ENCODE measurements at places on chromosomes 3 and 15. TPM values are rescaled to one million over a fixed set of nuclear protein-coding genes. Genes with fewer than 3 reads are reported as not detected.

DNA sequence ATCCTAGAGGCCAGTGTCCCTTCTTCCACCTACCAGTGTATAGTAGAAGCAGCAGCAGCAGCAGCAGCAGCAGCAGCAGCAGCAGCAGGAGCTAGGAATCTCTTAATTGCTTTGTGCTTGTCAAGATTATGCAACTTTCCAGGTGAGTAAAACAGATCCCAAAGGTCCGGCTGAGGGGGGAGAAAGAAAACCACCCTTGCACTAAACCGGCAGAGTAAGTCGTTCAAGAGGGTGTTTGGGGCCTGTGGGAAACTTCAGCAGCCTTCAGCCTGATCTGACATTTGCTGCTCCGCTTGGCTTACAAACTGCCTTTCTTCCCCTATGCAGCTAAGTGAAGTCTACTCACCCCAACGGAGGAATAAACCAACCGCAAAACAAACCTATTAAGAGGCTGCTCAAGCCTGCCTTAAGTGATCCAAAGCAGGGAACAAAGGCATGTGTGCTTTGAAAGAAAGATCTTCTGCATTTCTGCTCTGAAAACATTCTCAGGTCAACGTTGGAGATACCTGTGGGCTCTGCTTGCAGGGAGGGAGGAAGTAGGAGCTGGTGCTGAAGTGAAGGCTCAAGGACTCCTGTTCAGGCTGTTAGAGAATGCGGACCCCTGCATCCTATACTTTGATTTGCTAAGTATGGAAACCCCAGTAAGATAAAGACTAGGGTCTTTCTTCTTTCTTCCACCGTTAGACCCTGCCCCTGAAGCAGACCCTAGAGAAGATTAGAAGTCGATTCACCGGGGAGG is 35.7 kb upstream of the DLG1 start:
- no peak for DNase-seq

- DNase-seq, result no peak
Measured at GRCh38 chr3:111676211-111677006, 81.3 kb upstream of the ZBED2 start.

ARRDC4 gene
- 50.6 TPM for total RNA-seq

DNA sequence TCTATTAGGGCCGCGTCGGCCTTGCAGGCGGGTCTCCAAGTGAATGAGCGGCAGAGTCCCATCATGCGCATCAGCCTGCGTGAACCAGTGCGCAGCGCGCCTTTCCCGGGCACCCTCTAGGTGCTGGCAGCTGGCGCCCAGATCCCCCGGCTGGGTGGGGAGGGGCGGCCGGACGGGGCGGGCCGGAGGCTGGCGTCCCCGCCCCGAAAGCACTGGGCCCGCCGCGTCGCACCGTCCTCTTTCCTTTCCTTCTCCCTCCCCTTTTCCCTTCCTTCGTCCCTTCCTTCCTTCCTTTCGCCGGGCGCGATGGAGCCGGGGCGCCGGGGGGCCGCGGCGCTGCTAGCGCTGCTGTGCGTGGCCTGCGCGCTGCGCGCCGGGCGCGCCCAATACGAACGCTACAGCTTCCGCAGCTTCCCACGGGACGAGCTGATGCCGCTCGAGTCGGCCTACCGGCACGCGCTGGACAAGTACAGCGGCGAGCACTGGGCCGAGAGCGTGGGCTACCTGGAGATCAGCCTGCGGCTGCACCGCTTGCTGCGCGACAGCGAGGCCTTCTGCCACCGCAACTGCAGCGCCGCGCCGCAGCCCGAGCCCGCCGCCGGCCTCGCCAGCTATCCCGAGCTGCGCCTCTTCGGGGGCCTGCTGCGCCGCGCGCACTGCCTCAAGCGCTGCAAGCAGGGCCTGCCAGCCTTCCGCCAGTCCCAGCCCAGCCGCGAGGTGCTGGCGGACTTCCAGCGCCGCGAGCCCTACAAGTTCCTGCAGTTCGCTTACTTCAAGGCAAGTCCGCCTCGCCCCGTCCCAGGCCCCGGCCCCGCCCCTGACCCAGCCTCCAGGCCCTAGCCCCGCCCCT is at the start of gene CRTAP:
Gene CRTAP, plus strand, starts transcription at position 243 of the 850 bp plus-strand sequence. Its CDS starts 64 bp downstream, at position 307.
- peak; percentile 92 for DNase-seq

GRCh38 chr3:181715571-181716340 is 4.0 kb downstream of the SOX2 start:
- no peak for DNase-seq

DNA sequence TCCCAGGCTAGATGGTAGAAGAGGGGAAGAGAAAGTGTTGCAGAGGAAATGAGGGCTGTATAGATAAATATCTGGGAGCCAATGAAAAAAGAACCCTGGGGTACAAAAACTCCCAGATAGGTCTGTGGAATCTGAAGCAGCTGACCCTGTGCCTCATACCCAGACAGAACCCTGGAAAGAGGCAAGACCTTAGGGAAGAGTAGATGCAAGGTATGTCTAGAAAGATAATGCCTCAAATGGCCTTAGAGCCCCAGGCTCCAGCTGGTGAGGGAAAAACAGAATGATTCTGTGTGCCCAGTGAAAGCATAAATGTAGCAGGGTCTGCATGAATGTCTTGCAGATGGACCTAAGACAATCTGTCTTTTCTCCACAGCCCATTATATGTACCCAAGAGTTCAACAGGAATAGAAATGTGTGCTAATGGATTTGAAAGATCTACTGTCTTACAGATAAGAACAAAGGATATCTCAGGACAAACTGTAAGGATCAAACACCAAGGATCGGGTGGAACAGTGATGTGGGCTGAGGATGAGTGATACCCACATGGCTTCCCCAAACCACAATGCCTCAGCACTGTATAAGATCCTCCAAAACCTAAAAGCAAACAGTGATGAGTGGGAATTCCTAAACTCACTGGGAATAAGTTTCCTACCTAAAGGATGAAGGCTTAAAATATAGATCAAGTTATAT is 58.8 kb downstream of the NCEH1 start:
- DNase-seq, result no peak

DNA sequence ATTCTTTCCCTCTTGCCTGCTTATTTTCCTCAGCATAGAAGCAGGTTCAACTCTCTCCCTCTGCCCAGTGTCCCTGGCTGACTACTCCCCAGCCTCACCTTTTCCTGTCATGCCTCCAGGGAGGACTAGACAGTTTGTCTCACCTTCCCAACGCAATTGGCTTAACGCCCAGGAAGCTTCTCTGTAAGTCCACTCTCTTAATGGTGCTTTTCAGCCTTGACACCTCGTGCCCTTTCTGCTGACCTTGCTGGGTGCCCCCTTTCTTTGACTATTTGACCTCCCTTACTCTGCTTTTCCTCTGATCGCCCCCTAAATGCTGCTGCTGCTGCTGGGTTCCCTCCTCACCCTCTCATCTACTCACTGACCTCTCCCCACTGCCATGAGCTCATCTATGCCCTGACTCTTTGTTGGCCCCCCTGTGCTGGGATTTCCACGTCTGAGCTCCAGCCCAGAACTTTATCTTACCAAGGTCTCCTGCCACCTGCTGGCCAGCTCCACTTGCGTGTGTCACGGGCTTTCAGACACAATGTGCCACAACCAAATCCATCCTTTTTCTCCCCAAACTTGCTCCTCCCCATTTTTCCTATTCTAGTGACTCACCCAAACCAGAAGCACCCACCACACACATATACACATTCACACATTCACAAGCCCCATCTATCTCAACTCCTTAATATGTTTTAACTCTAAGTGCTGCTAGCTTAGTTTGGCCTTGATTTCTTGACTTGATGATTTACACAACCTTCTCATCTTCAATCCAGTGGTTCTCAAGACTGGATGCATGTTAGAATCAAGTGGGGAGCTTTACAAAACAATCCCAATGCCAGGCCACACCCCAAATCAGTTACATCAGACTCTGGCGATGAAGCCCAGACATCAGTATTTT is 16.6 kb downstream of the EPB42 start:
- DNase-seq, result no peak

PRR20G gene
- total RNA-seq, result not detected

DNA sequence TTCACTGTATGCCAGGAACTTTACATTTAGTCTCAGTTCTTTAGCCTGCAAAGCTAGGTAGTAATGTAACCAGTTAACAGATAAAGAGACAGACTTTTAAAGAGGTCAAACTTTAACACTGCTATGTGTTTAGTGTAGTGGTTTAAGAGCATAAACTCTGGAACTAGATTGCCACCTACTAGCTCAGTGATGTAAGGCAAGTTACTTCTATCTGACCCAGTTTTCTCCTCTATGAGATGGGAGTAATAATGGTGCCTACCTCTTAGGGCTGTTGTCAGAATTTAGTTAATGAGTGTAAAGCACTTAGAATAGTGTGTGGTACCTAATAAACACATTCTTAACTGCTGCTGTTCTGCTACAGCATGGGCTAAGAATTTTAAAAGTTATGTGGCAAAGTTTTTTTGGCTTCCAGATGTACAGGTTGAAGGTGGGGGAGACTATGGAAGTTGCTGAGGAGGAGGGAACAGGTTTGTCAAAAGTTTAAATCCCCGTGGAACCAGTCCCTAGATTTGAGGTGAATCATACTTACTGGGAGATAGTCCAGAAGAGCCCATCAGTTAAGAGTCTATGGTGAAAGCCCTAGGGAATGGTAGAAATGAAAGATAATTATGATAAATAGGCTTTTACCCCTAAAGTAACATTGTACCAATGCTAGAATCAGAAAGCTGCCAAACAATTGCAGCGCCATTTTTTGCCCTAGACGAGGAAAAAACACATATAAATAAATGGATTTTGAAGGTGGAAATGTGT is 13.9 kb downstream of the TSC22D2 start:
- no peak for DNase-seq

DNA sequence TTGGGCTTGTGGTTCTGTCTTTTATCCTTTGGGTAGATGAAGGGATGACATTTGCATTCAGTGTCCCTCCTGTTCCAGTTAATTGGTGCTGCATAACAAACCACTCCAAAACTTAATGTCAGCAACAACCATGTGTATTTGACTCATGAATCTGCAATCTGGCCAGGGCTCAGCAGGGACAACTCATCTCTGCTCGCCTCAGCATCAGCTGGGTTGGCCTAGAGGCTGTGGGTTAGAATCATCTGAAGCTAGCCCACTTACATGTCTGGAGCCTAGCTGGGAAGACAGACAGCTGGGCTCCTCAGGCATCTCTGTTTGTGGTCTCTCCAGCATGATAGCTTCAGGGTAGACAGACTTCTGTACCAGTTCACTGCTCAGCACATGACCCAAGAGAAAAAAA is 92.0 kb downstream of the TMEM108 start:
- no peak for DNase-seq

DNA sequence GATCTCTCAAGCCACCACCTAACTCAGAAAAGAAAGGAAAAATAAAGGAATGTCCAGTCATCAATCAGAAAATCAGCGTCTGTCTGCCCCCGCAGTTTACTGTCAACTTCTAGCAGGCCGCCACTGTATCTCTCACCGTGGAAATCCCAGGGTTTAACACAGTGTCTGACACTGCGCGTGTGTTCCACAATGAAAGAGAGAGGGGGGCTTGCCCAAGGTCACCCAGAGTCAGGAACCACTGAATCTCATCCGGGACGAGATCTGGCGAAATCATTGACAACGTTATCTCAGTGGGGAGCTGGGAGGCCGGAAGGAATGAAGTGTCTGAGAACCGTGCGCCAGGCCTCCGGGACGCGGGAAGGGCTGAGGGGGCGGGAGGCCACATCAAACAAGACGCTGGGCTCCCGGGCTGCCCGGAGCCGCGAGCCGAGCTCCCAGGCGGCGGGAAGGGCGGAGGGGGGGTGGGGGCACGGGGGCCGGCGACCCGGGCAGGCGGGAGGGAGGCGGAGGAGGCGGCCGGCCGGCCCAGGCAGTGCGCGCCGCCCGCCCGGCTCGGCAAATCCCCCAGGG is 2.2 kb upstream of the HES1 start:
- no peak for DNase-seq

OR5K2 gene
- total RNA-seq, result not detected

DNA sequence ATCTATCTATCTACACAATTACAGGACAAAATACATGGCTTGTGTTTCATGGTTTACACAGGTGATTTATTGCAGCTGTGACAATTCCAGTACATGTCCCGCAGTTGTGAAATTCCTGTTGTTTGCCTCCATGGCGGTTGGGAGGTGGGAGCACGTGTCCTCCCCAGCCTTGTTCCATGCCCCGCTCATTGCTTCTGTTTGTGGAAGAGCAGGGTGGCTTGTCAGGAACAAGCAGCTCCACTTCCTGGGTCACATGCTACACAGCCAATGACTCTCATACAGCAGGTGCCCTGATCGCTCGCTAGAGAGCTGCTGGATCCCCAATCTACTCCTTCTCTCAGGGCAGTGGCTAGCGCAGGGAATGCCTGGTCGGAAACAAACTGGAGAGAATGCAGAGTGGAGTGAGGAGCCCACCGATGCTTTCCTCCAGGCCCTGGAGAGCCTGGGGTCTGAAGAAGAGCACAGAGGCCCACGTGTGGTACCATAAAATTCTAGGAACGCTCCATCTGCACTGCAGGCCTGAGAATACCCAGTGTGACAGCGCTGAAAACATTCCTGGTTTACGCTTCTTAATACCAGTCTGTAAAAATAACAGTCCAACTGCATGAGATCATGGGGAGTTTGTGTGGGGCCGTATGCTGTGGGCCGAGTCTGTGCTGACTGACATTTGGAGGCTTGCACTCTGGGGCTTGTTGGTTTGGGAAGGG is 270.6 kb upstream of the RGMA start:
- no peak for DNase-seq

ITIH1 gene
- not detected for total RNA-seq

- DNase-seq, result no peak
Measured at GRCh38 chr3:24548278-24548677, 53.6 kb upstream of the THRB start.

DNA sequence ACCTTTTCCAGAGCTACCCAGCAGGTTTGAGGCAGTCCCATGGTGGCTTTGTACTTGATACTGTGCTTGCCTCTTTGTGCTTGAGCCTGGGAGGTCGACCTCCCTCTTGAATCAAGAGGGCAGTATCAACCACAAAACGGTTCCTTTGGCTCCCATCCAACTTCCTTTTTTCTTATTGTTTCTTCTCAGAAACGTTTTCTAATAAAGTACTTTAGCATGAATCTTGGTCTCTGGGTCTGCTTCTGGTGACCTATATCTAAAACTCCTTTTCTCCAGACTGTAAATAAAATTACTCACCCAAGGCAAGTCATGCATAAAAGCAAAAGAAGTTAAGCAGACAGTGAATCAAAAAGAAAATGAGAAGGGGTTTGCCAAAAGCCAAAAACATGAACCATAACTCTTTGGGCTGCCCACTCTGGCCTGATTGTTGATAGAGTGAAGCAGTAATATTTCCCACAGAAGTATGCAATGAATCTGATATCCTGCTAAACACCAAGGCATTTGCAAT is 112.2 kb upstream of the SLC4A7 start:
- no peak for DNase-seq

SLC28A1 gene
- not detected for total RNA-seq

DNA sequence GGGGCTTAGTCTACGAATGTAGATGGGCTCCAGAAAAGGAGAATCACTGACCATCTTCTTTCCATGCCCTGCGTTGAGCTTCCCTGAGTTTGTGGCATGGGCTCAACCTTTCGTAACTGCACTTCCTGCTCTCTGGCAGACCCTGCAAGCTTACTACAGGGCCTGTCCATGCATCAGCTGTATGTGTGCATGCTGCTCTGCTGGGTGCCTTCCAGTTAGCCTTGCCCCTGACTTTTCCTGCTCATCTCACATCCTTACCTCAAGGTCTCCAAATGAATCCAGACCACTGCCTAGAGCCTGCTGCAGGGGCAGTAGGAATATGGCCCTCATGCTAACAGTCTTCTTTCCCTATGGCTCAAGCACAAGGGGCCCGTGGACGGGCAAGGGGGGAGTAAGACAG is 2.0 kb upstream of the TF start:
- DNase-seq, result no peak

Data from omental fat pad (tissue), 4 donors.